Nucleus accumbens (tissue), 56 donors: ENCODE measurements at places on chromosomes 12 and 14.

DNA sequence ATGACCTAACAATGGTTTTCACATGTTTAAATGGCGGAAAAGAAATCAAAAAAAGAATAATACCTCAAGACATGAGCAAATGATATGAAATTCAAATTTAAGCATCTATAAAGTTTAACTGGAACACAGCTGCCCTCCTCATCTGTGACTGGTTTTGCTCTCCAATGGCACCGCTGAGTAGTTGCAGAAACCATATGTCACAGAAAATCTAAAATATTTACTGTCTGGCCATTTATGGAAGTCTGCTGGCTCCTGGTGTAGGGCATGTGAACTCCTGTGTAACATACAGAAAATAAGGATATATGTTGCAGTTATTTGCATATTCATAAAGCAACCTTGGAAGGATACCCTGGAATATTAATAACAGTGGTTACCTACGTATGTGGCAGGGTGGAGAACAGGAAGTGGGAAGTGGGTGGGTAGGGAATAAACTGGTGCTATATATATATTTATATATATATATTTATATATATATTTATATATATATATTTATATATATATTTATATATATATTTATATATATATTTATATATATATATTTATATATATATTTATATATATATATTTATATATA, 48.4 kb downstream of the LTBP2 start:
- no peak for DNase-seq

DNA sequence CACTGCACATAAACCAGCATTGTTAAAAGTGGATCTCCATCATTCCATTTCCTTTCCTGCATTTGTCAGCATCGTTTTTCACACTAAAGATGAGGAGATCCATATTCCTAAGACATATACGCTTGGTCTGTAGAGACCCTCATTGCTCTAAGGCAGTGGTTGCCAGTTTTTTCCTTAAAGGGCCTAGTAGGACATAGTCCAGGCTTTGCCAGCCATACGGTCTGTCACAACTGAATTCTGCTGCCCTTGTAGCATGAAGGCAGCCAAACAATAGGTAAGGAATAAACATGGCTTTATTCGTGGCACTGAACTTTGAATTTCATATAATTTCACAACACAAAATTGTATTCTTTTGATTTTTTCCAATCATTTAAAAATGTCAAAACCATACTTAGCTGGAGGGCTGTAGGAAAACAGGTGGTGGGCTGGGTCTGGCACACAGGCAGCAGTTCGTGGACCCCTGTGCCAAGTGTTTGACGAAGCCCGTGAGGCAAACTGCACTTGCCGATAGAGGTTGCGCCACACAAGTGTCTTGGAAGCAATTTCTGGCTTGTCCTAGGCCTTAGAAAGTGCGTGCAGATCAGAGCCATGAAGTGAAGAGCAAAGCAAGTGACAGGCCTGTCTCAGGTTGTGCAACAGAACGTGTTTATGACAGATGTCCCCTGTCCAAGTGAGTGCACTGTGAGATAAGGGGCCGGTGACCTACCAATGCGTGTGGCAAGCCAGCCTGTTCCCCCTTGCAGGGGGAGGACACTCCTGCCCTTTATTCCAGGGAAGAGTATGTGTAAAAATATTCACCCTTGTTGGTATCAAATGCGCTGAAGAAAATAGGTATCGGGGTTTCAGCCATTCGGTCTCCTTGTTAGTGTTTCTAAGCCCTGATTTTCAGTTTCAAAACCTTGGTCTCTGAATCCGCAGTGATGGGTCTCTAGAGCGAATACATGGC, 916 bp upstream of the CHPT1 start:
- no peak for DNase-seq

- DNase-seq: no peak
Measured at GRCh38 chr12:40820794-40821484, 128.7 kb downstream of the CNTN1 start.

GRCh38 chr14:101010835-101011234, 107.3 kb upstream of the RTL1 start:
- DNase-seq: no peak

DNA sequence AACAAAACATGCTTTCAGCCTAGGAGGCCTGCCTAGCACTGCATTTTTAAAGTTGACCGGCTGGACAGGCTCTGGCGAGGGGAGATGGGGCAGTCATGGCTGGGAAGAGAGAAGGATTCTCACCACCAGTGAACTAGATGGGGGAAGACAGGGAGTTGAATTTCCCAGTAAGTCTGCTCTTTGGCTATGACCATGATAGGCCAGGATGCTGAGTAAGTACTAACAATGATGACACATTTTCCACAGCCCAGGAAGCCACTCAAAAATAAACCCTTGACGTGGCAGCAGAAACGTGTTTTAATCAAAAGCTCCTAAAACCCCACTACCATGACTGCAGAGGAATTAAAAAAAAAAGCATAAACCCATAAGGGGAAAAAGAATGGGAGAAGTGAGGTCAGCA, 19.0 kb downstream of the KCTD10 start:
- no peak for DNase-seq

DNA sequence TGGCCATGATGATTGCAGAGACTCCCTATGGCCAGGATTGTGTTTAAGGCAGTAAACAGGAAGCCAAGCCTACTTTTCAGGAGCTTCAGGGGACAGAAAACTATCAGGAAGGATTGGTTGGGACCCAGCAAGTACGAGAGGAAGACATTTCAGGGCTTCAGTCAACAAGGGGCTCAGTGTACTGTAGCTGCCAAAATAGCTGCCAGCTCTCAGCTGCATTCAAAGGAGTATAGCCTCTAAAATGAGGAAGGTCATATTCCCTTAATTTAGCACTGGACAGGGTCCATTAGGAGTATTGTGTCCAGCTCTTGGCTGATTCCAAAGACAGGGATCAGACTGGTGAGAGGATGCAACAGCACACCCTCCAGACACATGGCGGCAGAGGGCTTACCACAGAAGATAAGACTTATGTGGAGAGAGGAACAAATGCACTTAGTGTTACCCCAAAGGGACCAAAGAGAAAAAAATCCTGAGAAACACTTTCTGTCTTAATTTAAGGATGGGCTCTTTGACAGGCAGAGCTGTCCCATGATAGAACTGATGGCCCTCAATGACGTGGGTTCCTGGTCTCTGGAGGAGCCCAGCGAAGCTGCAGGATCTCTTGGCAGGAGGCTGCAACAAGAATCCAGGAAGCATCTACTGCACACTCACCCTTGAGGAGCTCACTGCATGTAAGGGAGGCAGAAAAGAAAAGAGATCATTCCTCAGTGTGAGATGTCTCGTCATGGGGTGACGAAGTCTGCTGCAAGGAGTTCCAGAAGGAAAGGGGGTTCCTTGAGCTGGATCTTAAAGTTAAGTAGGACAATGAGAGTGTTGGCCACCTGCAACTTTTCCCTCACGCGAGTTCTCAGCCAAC, 14.8 kb downstream of the BDKRB1 start:
- DNase-seq: no peak

DNA sequence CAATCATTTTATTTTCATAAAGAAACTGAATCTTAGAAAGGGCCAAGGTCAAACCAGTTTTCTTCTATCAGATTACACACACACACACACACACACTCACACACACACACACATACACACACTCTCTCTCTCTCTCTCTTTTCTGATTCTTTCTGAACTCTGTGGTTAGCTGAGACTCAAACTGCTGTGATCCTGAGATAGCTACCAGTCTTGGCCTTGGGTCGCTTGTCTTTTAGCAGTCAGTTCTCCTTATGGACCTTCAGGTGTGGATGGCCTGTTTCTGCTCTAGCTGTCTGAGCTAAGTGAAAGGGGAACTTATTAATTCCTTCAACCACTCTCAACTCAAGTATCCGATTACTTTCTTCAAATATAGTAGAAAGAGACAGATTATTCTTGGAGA, 145.1 kb downstream of the GRIP1 start:
- DNase-seq: no peak

GRCh38 chr12:110109037-110109836, 14.9 kb upstream of the IFT81 start:
- DNase-seq: no peak

GRCh38 chr14:76129851-76130576, 21.7 kb upstream of the GPATCH2L start:
- no peak for DNase-seq

DNA sequence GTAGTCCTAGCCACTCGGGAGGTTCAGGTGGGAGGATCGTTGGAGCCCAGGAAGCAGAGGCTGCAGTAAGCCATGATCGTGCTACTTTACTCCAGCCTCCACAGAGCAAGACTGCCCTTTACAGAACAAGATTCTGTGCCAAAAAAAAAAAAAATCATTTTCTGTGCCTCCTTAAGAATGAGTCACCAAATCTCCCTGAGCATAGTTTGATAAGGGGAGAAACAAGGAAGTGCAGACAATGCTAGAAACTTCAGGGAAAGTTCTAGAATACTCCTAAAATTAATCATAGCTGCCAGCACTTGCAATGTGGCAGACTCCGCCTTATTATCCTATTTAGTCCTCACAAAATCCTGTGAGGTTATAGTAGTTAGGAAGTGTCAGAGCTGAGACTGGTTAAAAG, 74.5 kb downstream of the KCNK10 start:
- no peak for DNase-seq

GRCh38 chr14:103623883-103624482, 5.0 kb upstream of the KLC1 start:
- DNase-seq: no peak

GRCh38 chr14:35284506-35284905, 7.7 kb upstream of the PSMA6 start:
- no peak for DNase-seq

DNA sequence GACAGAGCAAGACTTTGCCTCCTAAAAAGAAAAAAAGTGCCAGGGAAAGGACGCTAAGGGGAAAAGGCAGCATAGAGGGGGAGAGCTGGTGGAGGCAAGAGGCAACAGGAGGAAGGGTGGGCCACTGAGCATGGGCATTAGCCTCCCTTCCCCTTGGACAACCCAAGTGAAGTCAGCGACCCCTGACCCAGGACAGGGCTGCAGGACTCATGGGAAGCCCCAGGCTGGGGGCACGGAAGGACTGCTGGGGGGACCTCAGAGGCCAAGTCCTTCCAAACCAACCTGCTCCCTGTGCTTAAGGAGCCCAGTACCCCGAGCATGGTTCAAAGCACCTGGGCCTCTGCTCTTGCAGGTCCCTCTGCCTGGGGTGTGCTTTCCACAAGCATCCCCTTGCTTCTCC, 27.5 kb downstream of the CMKLR1 start:
- no peak for DNase-seq

DNA sequence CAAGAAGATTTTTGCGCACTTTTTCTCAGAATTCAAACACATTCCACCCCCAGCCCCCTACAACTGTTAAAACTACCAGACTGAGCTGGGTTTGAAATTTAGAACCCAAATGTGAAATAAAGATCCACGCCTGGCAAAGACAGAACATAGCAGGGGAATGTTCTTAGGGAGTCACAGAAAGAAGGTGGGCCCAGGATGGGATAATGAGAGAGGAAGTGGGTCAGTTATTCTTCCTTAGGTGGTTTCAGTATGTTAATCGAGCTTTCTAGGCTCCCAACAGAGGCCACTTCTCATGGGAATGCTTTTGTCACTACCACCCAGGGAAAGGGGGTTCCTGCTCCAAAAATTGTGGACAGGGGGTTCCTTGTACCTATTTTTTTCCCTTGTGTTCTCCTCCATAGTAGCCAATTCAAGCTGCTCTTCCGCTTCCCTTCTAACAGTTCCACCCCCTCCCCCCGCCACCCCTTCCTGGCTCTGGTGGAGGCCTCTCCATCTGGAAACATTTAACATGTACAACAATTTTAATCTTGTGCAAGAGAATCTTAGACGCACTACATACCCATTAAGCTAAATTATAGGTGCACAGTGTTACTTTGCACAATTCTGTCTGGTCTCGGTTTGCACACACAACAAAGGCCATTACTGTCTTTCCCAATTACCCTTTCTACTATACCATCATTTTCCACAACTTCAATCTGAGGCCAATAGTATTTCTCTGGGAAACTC, 218.1 kb downstream of the MON2 start:
- no peak for DNase-seq

GRCh38 chr14:44170556-44170955, 336.5 kb downstream of the FSCB start:
- no peak for DNase-seq

DNA sequence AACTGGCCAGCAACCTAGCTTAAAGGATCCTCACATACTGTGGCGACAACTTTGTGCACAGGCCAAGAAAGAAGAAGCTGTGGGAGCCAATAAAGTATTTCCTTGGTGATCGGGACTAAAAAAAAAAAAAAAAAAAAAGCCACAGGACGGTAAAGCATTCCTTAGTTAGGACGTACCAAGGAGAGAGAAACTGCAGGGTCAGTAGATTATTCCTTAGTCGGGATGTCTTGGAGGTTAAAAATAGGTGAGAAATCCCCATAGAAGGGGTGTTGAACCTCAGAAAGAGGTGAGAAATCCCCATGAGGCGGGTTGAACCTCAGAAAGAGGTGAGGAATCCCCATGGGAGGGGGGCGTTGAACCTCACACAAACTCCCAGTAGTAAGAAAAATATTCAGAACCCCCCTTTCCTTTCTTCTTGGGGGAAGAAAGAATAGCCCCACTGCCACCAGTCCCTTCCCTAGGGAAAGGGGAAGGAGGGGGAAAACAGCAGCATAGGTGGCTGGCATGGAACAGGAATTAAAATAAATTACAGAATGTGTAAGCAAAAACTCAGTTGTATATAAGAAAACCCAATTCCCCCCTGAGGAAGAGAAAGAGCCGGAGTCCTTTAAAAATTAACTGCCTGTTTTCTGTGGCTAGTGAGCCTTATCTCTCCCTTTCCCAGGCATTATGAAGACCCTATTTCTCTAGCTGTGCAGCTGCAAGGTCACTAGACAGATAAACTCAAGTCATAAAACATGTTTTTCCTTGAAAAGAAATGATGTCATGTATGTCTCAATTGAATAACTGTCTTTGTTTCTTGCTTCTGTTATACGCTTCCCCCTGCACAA, 26.8 kb downstream of the KLRK1 start:
- DNase-seq: no peak

DNA sequence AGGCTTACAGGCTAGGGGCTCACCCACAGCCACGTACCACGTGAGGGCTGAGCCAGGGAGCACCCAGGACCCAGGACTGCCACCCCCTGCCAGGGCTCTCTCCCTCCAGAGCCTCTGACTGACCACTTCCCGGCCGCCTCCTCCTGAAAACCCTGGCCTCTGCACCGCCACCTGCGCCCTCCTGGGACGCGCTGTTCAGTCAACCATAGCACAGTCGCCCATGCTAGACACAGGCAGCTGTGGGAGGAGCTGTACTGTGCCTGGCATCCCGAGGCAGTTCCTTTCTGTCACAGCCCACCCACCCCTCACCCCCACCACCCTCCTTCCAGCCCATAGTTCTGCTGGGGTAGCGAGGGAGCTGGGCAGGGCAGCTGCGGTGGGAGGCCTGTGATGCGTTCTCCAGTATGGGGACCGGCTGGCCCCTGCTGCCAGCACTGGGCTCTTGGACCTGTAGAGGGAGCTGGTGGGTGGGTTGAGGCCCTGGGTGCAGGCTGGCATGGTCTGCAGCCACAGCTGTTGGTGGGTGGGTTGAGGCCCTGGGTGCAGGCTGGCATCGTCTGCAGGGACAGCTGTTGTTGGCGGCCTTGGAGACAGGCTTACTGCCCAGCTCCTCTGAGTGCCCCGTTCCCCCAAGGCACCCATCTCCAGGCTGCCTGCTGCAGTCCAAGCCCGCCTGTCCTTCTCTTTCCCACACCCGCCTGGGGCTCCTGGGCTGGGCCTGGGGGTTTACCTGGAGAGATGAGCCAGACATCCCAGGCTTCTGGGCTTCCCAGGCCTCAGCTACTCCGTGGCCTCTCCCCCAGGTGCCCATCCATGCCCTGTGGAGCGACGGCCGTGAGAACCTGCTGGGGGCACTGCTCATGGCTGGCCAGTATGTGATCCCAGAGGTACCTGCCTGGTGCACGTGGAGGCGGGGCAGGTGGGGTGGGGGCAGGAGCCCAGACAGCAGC, 11.5 kb downstream of the ASPG start:
- DNase-seq: no peak

- DNase-seq: no peak
Measured at GRCh38 chr12:131195796-131196195, 242.1 kb downstream of the ADGRD1 start.
